Stimulated activated CD8-positive, alpha-beta memory T cell treated with anti-CD3 and anti-CD28 coated beads, Interleukin-15, amount 100 ng/mL, for 4 hours (primary cell): ENCODE measurements at places on chromosomes 4 and X.

- no peak for DNase-seq
These were observed 1077.6 kb downstream of the FAM133A start for GRCh38 chrX:94751611-94752010.

GRCh38 chr4:22202975-22203710 is 254.6 kb upstream of the KCNIP4 start:
- no peak for DNase-seq

DNA sequence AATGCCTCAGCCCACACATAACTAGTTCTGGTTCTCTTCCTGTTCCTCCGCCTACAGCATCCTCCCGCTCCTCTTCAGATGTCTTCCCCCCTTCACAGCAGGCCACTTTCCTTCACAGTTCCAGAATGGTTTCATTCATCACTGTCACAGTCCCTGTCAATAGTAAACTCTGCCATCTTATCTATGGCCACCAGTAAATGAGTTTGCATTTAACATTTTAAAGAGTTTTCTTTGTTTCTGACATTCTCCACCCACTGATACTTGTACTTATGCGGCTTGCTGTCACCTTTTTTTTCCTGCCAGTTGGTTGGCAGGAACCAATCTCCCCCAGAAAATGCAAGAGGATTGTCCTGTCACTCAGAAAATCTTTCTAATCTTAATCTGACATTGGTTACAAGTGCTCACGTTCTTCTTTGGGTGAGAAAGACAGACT is 114.1 kb downstream of the GLUD2 start:
- no peak for DNase-seq

DNA sequence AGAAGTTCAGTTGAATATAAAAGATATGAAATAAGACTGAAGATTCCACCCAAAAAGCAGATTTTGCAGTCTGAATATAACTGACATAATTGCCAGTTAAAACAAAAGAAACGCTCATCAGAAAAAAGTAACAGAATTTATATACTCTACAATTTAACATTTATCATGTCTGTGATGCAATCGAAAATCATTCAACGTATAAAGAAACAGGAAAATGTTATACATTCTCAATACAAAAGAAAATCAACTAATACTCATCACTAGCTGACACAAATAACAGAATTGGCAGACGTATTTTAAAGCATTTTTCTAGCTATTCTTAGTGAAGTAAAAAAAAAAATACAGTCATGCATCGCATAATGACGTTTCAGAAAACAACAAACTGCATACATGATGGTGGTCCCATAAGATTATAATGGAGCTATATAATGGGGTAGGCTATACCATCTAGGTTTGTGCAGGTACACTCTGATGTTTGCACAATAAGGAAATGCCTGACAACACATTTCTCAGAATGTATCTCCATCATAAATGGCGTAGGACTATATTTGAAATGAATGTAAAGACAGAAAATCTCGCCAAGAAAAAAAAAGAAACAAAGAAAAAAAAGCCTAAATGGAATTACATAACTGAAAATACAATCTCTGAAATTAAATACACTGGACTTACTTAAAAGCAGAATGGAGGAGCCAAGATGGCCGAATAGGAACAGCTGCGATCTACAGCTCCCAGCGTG is 34.3 kb downstream of the OR13H1 start:
- no peak for DNase-seq

GRCh38 chrX:56029691-56030090 is 202.5 kb upstream of the KLF8 start:
- no peak for DNase-seq

- DNase-seq: no peak
These were observed 1233.4 kb upstream of the ADGRL3 start for GRCh38 chr4:59966758-59967157.

DNA sequence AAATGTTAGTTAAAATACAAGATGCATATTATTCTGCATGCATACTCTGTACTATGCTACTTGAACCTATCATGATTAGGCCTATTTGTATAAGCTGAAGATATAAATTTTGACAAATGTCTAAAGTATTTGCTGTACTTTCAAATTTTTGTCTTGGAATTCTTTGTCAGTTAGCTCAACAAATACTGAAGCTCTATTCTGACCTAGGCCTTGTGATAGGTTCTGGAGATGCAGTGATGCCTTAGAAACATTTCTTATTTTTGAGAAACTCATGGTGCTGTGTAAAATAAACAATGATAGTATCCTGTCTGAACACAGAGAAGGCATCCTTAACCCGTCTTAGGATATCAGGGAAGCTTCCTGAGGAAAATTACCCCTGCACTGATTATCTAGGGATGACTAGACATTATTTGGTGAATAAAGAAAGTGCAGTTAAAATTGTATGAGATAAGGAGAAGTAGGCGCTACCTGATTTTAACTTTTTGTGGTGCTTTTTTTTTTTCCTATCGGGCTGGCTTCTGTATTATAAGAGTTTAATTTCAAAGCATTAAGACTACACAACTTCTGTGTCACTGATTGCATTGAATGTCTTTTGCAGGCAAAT is 43.4 kb downstream of the MOB1B start:
- no peak for DNase-seq

- no peak for DNase-seq
These were observed 640 bp downstream of the PHF8 start for GRCh38 chrX:54043541-54044125.

- no peak for DNase-seq
These were observed 18.5 kb downstream of the TBC1D14 start for GRCh38 chr4:6928081-6928480.

DNA sequence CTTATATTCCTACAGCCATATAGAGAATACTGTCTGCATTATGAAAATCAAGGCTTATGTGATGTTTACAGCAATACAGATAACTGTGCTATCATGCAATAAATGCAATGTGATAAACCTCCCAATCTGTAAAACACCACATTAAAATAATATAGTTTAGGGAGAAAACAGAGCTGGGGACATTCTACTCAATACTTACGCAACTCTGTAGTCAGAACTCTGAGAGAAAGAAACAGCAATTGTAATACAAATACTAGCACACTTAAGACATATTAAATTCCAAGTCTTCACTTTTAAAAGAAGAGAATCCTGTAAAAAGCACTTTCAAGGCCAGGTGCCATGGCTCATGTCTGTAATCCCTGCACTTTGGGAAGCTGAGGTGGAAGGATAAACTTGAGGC is 61.4 kb downstream of the ANKRD17 start:
- DNase-seq: no peak

DNA sequence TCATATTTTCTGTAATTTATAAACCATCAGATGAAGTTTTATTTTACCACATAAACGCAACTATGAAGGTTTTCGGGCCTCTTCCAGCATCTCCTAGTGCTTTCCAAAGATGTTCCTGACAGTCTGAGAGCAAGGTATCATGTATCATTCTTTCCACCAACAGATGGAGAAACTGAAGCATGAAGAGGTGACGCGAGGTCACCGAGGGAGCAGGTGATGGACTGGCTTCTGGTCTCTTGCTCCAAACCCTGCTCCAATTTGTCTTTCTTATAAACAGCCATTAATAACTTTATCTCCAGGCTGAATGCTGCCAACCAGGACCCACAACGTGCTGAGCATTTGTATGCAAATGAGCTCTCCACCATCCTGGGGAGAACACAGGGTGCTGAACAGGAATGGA is 86.3 kb upstream of the MAML3 start:
- DNase-seq: no peak

DNA sequence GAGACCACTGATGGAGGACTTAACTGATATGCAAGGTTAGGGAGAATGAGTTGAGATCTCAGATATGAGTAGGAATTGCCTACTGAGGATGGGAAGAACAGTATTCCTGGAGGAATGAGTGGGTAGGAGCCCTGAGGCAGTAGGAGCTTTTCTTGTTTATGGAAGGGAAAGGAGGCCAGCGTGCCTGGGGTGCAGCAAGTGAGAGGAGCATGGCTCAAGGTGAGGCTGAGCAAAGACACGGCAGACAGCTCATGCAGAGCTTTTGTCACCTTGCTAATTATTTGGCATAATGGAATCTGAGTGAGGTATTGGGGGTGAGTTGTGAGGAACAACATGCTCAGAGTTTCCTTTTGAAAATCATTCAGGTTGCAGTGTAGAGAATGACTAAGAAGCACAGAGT is 65.3 kb upstream of the IBSP start:
- no peak for DNase-seq

GRCh38 chr4:90597927-90598326 is 470.7 kb downstream of the CCSER1 start:
- DNase-seq: no peak

- DNase-seq: no peak
These were observed 11.2 kb upstream of the BCOR start for GRCh38 chrX:40108959-40109287.

DNA sequence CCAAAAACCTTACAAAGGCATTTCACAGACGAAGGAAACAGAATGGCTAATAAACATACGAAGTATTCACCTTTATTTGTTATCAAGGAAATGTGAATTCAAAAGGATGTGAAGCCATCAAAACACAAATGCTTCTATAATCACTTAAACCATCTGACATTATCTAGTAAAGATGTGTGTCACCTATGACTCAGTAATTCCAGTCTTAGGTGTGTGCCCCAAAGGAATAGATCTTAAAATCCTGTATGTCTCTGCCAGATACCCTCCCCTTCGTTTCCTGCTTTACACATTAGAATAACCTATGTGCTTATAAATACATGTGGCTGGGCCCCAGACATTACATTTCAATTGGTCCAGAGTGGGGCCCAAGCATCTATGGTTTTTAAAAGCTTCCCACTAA is 41.8 kb upstream of the CEP135 start:
- no peak for DNase-seq

- no peak for DNase-seq
These were observed 89.3 kb upstream of the HHIP start for GRCh38 chr4:144556636-144557035.

DNA sequence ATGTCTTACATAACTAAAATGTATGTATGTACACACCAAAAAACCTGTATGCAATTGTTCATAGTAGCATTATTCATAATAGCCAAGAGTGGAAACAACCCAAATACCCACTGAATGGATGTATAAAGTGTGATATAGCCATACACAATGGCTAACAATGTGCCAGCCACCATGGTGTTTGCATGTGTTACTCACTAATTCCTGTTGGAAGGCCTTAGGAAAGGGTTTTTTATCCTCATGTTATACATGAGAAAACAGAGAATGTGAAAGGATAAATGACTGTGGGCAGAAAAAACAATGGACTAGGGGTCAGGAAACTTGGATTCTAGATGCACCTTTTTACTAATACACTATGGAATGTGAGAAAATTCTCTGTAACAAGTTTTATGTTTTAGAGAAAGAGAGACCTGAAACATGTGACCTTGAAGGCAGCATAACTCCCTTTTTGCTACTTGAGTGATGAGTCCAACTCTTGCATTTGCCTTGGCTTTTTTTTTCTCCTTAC is 55.7 kb downstream of the TIGD2 start:
- no peak for DNase-seq

GRCh38 chrX:151397741-151398070 is 700 bp downstream of the VMA21 start:
- no peak for DNase-seq

DNA sequence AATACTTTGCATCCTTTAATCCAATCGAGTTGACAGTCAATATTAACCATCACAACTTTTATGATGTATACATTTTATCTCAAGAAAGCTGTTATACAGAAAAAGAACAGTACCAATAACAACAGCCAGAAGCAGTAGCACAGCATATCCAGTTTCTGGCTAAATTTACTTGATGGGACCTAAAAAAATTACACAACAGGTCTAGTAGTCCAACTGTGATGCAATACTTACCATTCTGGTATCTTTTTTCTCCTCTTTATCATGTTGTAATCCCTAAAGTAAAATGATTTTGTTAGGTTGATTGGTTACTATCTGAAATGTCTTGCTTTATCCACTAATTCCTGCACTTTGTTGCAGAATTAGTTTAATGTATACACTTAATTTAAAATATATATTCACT is 1150.6 kb downstream of the FAT4 start:
- no peak for DNase-seq

GRCh38 chr4:42488114-42488513 is 90.8 kb downstream of the SHISA3 start:
- no peak for DNase-seq

DNA sequence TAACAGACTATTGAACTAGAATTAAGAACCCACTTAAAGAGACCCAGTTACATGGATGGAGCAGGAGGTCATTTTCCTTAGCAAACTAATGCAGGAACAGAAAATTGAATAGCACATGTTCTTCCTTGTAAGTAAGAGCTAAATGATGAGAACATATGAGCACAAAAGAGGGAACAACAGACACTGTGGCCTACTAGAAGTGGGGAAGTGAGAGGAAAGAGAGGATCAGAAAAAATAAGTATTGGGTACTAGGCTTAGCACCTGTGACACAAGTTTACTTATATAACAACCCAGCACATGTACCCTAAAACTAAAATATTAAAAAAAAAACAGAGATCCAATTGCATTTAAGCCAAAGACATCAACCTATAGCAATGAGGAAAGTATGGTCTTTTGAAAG is 26.2 kb downstream of the ARAP2 start:
- no peak for DNase-seq

DNA sequence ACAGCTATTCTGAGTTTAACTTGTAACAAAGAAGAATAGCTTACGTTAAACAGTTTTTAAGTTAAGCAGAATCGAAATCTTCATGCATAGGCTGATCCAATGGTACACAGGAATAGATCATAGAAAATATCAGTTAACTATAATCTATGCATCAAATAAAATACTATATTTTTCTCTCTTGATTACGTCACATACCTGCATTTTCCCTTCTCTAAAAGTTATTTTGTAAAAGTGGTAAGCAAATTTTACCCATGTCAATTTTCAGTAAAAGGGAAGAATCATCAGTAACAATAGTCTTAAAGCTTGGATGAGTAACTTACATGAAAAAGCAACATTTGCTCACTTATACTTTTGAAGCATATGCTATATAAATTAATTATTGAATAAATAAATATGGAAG is 692.4 kb downstream of the FAT4 start:
- DNase-seq: no peak

DNA sequence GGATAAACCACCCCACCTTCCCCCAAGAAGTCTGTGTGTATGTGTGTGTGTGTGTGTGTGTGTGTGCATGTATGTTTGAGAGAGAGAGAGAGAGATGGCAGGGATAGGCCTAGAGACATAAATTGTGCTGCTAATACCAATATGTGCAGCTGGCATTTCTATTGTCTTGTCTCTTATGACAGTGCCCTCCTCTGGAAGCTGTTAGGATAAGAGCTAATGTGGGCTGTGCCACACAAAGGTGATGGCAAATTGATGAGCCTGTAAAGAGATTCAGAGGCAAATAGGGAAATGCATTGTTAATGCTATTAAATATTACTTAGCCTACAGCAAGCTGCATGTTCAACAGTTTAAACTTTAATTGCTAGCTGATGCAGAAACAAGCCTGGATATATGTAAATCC is 332.0 kb downstream of the NKX6-1 start:
- DNase-seq: no peak

DNA sequence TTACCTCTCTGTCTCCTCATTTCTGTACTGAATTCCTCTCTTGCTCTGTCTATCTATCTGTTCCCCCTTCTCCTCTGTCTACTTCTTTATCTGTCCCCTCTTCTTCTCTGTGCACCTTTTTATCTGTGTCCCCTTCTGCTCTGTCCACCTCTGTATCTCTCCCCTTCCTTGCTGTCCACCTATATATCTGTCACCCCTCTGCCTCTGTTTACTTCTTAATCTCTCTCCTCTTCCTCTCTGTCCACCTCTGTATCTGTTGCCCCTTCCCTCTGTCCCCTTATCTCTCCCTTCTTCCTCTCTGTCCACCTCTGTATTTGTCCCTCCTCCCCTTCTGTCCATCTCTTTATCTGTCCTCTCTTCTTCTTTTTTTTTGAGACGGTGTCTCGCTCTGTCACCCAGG is 8.9 kb downstream of the CCDC22 start:
- no peak for DNase-seq
